ENCODE measurements at places on chromosomes 6 and 20.
A peak's percentile ranks its signal among the peaks of the same experiment; 100 is the strongest.

GRCh38 chr20:7470912-7471311 is 469.3 kb downstream of the HAO1 start:
- peak; percentile 15 for DNase-seq

- peak; percentile 47 for DNase-seq
Observed at GRCh38 chr20:45985573-45985972, 13.6 kb upstream of the ZNF335 start.

DNA sequence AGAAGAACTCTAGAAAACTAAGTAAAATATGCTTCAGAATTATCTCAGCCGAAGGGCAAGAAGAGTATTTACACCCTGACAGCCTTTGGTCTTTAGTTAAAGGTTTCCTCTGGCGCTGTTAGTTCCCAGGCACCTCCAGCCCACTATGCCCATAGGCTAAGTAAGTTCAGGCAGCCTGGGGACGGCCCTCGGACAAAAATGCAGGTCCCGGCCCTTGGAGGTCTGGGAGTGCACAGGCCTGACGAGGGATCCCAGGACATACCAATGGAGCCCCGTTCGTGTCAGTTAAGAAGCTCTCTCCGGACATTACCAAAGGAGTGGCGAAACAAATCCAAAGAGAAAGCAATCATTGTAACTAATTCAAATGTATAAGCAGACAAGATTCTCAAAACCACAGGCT is 311.8 kb downstream of the CD83 start:
- DNase-seq: no peak

DNA sequence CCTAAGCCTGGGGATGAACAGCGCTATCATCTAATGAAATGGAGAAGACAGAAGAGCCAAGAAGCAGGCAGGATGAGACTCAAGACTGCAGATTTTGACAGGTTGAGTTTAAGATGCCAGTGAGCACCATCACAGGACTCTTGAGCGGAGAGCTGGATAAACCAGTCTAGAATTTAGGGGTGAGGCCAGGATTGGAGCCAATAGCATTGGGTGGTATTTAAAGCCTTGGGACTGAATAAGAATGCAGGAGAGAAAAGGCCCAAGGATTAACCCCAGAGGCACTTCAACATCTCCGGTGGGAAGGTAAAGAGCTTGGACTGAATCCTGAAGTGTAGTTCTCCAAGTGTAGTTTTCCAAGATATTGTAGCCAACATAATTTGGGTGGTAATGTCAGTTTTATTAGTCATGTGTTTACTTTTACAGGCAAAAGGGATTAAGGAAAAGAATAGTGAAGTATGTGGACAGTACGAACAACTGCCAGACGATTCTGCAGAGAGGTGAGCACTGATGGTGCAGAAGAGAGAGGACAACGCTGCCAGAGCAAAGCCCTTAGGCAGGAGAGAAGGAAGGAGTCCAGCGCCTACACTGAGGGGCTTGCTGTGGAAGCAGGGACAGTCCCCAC is 85.2 kb downstream of the DTNBP1 start:
- DNase-seq: peak; percentile 66

DNA sequence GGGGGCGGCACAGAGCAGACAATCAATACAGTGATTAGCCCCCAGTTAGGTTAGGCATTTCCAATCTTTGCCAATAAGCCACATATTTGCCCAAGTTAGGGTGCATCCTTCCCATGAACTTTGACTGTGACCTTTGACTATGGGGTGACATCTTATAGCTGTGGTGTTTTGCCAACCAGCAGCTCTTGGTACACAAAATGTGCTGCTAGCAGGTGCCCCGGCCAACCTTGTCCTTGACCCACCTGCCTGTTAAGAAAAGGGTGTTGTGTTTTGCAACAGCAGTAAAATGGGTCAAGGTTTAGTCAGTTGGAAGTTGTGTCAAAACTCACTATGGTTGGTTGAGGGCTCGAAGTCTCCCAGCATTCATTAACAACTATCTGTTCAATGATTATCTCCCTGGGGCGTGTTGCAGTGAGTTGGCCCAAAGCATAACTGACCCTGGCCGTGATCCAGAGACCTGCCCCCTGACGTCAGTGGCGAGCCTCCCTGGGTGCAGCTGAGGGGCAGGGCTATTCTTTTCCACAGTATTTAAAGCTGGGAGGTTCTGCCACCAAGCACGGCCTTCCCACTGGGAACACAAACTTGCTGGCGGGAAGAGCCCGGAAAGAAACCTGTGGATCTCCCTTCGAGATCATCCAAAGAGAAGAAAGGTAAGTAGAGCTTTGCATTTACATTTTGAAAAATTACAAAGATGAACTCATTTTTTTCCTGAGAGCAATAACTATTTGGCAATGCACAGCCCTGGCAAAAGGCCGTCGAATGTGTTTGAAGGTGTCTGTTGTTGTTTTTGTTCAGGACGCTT is at the start of gene PCK1:
PCK1 (plus strand) TSS at position 557 of the 802 bp plus-strand sequence. CDS start 302 bp downstream, outside the sequence.
- DNase-seq: no peak

DNA sequence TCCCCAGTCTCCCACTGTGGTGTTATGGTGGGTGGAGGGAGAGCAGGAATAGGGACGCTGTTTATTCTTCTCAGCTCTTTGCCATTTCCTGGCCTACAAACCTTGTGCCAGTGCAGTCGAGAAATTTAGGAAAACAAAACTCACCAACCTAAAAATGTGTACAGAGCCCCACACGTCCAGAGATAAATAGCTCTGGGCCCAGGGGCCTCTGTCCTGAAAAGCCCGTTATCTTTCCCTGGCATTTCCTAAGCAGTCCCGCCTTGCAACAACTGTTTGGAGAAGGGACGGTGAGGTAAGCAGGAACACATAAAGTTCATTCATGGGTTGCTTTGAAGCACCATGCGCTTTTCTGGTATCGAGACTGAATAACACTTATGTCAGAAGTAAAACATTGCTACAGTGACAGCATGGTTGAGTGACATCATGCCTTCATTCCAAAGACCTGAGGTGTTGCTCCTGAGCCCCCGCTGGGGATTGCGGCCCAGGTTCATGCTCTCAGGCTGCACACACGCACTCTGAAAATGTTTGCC is 80.1 kb upstream of the NXT1 start:
- DNase-seq: no peak

DNA sequence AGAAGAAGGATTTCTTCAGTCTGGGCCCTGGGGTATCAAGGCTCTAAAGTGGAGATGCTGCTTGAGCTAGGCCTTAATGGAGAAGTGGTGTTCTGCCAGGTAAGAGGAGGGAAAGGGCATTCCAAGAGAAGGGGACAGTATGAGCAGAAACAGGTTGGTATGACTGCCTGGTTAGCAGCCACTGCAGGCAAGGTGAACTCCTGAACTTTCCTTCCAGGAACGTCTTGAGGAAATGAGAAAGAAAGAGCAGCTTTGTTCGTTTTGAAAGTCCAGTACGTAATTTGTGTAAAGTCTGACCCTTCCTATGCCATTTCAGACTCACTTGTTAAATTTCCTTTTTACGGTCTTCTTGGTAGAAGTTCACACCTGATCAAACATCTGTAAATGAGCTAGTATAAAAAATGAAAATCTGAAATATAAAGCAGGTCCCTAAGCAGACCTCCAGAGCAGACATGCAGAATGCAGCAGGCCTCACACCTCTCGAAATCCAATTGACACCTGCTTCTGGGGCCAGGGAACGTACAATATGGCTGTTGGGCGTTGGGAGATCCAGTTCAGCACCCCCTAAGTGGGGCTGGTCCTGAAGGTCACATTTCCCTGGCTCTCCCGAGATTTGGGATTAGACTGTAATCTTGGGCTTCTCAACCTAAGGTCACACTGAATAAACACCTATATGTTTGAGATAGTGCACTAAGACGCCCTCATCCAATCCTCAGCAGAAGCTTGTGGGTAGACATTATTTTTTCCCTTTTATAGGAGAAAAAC is 33.6 kb downstream of the MYLK4 start:
- no peak for DNase-seq

- DNase-seq: no peak
Observed at GRCh38 chr6:157754351-157754750, 68.7 kb upstream of the SNX9 start.

DNA sequence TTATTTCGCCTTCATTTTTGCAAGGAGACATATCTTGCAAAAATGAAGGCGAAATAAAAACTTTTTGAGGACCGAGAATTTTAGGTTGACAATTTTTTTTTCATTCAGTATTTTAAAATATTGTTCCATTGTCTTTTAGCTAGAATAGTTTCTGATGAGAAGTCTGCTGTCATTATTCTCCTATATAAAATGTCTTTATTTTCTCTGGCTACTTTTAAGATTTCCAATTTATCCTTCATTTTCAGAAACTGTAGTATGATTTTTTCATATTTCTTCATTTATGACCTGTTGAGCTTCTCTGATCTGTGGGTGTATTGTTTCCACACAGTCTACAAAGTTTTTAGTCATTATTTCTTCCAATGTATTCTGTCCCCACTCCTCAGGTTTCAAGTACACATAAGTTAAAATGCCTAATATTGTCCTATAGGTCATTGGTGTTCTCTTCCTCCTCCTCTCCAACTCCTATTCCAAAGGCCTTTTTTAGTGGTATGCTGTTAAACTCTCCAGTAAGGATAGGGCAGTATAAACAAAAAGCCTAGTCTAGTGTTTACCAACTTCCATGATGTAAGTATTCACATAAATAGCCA is 15.7 kb downstream of the AHI1 start:
- peak; percentile 24 for DNase-seq

GRCh38 chr6:39203436-39204159 is 25.7 kb downstream of the KCNK5 start:
- DNase-seq: no peak

DNA sequence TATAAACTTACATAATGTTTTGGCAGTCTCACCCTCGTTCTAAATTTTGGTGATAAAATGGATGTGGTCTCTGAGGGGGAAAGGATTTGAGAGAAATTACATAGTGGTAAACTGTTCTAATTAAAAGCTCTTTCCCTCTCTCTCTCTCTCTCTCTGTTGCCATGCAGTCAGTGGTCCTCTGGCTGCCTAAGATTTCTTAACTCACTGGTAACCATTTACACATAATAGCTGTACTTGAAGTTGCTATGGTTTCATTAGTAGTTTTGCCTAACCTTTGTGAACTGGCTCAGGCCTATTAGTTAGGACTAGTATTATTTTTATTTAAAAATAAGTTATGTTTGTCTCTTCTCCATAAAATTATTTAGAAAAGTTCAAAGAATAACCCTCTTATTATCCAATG is 42.0 kb downstream of the MAPK14 start:
- DNase-seq: peak; percentile 2

DNA sequence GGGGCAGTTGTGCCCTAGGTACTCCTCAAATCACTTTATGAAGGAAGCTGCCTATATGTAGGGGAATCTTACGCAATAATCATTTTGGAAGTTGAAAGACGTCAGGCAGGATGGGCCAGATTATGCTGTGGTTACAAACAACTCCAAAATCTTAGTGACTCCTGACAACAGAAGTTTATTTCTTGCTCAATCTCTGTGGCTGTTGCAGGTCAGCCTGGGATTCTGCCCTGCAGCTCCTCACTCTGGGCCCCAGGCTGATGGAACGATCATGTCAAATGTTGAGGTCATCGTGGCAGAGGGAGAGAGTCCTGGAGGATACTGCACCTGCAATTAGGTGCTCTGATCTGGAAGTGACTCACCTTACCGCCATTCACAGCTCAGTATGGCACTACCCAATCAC is 88.4 kb downstream of the ZDHHC14 start:
- DNase-seq: peak; percentile 48

GRCh38 chr6:16705081-16705993 is 55.9 kb downstream of the ATXN1 start:
- DNase-seq: no peak

DNA sequence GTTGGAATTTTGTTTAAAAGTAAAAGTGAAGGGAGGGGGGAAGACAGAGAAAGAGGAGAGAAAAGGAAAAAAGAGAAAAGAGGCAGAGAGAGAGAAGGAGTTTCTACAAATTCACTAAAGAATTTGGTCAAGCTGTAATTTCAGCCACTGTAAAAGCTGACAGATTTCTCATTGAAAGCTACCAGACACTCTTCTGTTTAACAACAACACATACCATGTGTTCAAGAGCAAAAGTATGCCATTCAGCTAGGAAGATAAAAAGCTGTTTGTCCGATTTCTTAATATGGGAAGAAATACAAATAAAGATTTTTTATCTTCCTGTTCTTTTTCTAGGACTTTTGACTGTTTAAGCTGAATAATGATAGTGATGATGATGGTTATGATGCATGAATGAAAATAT is 204.8 kb upstream of the RSPO3 start:
- DNase-seq: no peak

GRCh38 chr6:167547751-167548150 is 222.9 kb downstream of the TTLL2 start:
- peak; percentile 18 for DNase-seq

DNA sequence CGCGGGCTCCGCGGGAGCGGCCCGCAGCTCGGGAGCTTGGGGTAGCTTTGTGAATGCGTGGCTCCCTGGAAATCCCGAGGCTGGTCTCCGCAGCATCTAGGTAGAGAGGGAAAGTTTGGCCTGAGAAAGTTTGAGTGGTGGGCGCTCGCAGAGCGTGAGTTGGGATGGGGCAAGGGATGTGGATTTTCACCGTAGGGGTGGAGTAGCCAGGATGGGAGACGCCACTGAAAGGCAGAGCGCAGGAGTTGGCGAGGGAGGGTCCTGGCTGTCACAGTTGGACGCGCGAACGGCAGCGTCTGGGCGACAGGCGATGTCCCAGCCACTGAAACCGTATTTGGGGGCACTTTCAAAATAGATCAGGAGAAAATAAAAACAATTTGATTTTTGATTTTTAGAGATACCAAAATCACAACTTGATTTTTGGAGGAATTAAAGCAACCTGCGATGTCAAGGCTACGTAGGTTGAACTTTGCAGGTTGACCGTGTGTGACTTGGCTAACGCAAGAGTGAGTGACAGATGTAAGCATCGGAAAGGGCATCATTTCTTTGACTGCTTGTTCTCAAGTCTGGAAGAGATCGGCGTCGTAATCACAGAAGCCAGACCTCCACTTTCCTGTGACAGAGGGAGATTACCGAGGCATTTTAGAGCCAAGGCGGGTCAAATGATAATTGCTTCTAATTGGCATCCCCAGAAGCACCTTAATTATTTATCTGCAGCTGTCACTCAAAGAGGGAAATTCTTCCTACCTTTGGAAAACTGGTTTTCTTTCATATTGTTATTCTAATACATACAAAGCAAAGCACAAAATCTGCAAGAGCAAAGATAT is 646 bp downstream of the HEY2 start:
- peak; percentile 66 for DNase-seq

GRCh38 chr6:27494987-27495385 is 22.1 kb upstream of the ZNF184 start:
- no peak for DNase-seq
